ENCODE measurements at places on chromosomes 7 and 10.

GRCh38 chr10:76285012-76285411 is 853.6 kb downstream of the LRMDA start:
- no peak for DNase-seq

DNA sequence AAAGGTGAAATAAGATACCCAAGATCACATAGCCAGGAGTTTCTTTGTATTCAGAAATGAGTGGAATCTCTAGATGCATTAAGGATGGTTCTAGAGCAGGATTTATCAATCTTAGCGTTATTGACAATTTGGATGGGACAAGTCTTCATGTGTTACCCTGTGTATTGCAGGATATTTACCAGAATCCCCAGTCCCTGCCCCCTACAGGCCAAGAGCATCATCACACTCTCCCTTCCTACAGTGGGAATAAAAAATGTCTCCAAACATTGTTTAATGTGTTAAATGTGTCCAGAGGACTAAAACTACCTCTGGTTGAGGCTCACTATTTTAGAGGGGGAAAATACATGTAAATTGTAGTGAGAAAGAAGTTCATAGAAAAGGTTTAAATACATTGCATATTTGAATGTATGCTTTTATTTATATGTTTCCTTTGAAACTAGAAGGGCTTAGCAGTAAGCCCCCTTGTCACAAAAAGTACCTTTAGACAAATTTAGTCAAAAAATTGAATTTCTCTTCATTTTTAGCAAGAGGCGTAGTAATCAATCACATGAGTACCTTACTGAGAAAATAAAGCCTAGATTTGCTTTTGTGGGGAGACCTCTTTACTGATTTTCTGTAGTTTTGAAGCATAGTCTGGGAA is 141.2 kb downstream of the MLLT10 start:
- DNase-seq: no peak

DNA sequence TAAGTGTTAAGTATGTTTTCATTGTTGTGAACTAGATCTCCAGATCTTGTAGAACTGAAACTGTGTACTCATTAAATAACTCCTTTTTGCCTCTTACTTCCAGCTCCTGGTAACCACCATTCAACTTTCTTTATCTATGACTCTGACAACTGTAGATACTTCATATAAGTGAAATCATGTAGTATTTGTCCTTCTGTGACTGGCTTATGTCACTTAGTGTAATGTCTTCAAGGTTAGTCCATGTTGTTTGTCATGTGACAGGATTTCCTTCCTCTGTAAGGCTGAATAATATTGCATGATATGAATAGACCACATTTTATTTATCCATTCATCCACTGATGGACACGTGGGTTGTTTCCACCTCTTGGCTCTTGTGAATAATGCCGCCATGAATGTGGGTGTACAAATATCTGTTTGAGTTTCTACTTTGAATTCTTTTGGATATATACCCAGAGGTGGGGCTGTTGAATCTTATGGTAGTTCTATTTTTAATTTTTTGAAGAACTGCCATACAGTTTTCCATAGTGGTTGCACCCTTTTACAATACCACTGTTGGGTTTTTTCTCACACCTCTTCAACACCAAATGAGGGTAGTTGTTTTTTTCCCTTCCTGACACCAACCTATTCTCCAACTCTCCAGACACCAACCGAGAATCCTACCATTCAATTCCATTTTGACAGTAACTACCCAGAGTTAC is 10.7 kb upstream of the FMC1 start:
- DNase-seq: no peak

DNA sequence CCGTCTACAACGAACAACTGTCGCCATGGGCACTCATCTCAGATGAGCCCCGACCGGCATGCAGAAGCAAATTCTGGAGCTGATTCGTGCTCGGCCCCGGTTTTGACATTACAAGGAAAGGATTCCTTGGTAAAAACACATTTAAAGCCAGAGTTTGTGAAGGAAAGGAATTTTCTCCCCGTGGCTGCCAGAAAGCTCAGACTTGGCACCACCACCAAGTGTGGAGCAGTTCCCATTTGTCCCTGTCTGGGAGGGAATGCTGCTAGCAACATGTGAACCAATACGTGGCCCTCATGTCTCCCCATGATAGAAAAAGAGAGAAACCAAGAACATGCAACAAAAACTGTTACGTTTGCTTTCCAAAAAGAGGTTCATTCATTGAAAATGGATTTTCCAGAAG is 55.2 kb upstream of the DDC start:
- DNase-seq: no peak

- no peak for DNase-seq
Measured at GRCh38 chr7:780516-780915, 51.8 kb upstream of the SUN1 start.

- no peak for DNase-seq
Measured at GRCh38 chr7:7862393-7862792, 106.2 kb upstream of the GLCCI1 start.

GRCh38 chr10:129621693-129622092 is 154.7 kb downstream of the MGMT start:
- DNase-seq: no peak

- no peak for DNase-seq
Measured at GRCh38 chr10:11013836-11014235, 3.8 kb upstream of the CELF2 start.

DNA sequence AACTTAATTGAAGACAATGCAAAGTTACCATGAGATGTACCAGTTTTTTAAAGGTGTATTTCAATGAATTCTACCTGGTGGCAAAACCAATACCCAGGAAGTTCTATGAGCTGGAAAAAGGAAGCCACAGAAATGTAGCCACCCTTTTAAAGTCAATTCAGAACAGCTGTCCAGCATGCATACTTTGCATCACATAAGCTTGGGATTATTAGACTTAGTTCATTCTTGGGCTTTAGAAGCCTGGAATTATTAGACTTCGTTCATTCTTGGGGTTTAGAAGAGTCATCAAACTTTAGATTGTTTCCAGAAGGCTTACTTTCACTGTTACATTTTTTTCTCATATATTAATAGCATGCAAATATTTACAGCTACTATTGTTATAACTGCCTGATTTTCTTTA is 20.9 kb downstream of the SLC25A13 start:
- DNase-seq: no peak

DNA sequence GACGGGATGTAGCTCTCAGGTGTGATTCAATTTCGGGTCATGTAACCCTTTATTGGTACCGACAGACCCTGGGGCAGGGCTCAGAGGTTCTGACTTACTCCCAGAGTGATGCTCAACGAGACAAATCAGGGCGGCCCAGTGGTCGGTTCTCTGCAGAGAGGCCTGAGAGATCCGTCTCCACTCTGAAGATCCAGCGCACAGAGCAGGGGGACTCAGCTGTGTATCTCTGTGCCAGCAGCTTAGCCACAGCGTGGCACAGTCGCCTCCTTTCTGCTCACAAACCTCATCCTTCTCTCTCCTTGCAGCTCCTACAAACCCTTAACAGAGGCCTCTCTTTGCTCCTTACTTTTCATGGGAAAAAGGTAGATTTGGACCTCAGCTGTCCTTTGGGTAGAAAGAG is 197.5 kb upstream of the PRSS58 start:
- DNase-seq: no peak

DNA sequence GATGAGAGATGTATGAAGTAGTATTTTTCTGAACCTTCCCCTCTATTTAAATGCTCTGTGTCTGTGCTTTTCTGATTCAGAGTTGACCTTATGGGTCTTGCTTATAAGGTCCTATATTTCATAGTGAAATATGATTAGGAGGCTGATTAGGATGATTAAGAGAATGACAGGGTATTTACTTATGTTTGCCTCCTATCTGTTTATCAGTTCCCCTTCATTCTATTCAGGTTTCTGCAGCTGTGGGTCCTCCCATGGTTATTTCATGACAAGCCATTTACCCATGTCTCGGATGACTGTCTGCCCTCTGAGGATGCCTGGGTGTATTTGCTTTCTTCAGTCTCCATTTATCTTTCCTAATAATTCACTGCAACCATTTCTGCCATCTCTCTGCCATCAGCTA is 16.9 kb downstream of the RPA3 start:
- DNase-seq: no peak

GRCh38 chr10:82874671-82875070 is 999.7 kb downstream of the NRG3 start:
- DNase-seq: no peak

DNA sequence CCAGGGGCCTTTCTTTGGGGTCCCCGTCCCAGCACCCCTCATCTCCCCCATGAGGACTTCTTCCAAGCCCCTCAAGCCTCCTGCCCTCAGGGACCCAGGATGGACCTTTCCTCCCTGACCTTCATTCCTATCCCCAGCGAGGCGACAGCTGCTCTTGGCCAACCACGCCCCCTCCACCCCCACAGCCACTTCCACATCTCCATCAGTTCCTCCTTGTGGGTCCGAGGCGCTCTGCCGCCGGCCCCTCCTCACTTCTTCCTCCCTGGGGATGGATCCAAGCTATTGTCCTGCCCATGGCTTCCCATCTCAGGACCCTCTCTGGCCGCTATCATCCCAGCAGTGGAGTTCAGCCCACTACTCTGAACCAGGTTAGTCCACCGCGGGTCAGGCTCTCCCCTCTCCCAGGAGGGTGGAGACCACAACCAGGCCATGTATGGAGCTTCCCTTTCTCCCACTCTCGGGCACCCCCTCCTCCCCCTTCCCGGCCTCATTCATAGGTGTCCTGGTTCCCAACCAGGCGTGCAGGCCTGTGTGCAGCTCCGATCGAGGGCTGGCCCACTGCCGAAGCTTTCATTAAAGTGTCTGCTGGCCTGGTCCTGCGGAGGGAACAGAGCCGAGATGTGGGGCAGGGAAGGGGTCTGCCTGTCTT is 1.7 kb upstream of the SH2B2 start:
- DNase-seq: no peak

- no peak for DNase-seq
Measured at GRCh38 chr7:70389531-70390151, 742.3 kb upstream of the GALNT17 start.

- peak; percentile 54 for DNase-seq
Measured at GRCh38 chr10:43816351-43817321, 168.0 kb upstream of the ZNF32 start.

DNA sequence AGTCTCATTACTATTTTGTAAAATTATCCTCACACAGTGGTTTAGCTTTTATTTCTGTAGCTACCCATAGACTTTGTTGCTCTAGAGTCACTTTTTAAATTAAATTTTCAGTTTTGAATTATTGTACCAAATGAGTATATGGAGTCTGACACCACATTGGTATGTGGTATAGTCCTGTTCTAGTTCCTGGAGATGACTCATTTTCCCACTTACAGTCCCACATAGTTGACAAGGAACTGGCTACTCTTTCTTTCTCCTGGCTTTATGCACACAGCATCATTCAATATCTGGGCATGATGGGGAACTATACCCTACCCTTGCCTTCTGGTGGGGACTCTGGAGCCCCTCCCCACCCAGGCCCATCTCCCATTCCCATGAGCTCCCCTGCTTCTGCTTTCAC is 92.6 kb upstream of the RAB11FIP2 start:
- no peak for DNase-seq

- DNase-seq: no peak
Measured at GRCh38 chr10:16232441-16232840, 204.4 kb upstream of the PTER start.

- no peak for DNase-seq
Measured at GRCh38 chr10:23198940-23199767, 7.0 kb downstream of the PTF1A start.

DNA sequence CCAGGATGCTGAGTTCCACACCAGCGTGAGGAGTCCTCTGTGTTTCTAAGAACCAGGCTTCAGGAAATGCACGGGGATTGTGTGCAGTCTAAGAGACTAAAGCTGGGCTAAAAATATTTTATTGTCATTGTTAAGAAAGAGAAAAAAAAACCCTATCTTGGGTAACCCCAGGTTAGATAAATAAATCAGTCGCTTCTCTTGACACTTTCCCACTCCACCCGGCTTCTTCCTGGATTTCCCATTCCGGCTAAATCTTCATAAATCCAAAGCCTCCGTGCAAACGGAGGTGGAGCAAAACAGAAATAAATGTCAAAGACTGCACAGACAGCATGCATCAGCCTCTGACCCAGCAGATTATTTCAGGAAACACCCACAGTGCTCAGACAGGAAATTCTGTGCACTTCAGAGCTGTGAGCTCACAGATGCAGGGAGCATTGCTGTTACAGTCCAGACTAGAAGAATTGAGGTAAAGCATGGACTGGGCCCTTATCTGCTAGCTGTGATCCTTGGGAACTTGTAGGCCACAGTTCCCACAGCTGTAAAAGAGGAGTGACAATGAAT is 44.8 kb upstream of the GRID1 start:
- no peak for DNase-seq

DNA sequence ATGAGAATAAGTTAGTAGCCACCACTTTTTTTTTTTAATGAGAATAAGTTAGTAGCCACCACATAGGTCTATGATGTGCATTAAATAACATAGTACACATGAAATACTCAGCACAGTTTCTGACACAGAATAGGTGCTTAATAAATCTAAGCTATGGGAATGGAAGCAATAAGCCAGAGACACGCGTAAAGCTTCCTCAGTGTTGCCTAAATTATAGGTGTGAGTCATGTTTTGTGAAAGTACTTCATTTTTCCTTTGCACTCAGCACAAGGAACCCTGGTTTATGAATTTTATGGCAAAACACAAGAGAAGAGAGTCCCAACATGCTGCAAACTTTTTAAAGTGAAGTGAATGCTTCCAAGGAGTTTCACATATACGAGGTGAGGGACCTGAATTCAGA is 267.4 kb downstream of the RNLS start:
- no peak for DNase-seq

DNA sequence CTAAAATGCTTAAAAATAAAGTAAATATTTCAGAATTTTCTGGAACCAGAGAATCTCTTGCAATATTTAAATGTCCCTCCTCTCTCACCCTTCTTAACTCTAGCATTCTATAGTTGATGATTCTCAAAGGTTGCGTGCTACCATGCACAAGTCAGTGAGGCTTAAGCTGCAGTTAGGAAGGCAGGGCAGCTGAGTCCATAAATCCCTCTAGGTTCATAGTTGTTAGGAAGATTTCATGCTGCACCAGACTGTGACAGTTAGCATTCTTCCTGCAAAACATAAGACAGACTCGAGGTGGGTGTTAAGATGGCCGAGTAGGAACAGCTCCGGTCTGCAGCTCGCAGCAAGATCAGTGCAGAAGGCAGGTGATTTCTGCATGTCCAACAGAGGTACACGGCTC is 70.6 kb downstream of the MET start:
- DNase-seq: no peak

DNA sequence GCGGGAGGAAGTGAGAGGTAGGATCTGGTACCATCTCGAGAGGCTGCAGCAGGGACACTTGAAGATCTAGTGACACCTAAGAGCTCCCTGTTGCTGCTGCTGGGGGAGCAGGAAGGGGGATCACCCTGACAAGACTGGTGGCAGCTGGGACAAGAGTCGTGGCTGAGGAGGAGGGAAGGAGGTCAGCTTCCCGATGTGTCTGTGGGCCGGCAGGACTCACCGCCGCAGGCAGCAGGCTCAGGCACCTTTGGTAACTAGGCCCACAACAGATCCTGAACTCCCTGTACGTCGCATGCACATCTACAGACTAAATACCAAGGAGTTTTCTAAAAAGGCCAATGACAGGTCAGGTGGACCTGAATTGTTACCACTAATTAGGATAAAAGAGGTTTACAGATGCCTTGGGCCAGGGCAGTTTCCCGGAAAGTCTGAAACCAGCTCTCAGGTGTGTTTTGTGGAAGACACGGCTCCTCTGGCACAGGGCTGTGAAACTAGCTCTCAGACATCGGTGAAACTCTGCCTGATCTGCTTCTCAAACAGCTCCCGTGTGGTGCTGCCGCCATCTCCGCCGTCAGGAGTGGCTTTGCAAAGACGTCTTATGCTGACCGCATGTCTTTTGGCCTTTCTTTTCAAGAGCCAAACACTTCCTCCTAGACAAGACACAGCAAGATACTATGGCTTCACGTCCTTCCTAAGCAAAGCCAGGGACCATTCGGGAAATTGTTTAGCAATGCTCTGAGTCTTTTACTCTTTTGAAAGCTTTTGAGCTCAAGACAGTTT is 609.7 kb downstream of the PTPRN2 start:
- no peak for DNase-seq

Data from stimulated activated CD8-positive, alpha-beta memory T cell treated with anti-CD3 and anti-CD28 coated beads, Interleukin-2, amount 100 ng/mL, for 1 hour (primary cell).